ENCODE measurements at places on chromosomes 2 and 18.

- DNase-seq: no peak
Measured at GRCh38 chr2:26845021-26845420, 2.9 kb upstream of the DPYSL5 start.

DNA sequence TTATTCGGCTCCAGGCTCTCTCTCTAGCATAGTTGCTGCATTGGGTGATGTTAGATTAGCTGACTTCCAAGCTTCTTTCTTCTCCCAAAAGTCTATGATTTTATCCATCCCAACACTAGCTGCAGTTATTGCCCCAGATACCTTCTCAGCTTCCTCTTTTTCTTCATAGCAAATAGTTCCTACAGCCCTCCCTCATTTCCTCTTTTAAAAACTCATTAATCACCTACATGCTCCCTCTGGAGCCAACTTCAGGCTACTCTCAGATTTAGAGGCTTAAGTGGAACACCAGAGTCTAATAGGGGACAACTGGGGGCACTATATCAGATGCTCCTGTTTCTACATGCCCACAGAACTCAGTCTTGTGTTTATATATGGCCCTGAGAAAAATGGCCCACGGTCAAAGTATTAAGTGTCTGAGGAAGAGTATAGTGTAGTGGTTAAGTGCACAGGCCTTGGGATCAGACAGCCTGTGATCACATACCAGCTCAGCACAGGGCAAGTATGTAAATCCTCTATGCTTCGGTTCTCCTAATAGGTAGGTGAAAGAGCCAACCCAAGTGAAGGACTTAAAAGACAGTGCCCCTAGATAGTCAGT is 241.9 kb upstream of the SLC14A2 start:
- peak; percentile 23 for DNase-seq

- no peak for DNase-seq
Measured at GRCh38 chr2:39007875-39008504, 112.9 kb downstream of the SOS1 start.

GRCh38 chr2:232632904-232633412 is 446 bp upstream of the EFHD1 start:
- DNase-seq: peak; percentile 23

DNA sequence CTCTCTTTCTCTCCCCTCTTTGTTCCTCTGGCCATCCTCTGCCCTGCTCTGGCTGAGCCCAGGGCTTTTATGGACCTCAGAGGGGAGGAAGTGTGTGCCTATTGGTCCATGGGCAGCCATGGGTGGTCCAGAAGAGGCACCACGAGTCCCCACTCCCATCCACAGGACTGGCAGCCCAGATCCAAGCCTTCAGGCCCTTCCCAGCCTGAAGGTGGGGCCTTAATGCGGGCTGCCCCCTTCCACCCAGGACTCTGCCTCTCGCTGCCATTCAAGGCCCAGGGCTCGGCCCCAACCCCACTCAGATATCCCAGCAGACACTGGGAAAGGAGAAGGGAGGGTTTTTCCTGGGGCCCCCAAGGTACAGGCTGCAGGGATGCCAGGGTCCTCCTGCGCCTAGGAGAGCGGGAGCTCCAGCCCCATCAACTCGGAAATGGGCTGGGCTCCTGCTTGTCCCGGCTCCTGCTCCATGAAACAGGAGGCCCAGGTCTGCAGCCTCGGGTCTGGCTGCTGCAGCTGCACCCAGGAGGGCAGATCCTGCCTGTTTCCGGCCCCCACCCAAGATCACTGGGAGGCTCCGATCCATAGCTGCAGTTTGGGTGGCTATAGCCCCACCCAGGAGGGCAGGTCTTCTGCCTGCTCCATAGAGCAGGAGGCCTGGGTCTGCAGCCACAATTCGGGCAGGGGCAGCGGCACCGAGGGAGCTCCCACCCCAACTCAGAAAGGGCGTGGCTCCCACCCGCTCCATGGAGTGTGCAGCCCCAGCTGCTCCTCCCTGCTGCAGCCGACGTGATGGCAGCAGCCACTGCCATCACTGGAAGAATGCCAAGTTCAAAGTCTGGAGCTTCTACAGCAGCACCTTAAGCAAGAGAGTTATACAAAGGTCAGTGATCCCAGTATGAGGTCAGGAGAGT is 116.6 kb upstream of the RBBP8 start:
- no peak for DNase-seq

DNA sequence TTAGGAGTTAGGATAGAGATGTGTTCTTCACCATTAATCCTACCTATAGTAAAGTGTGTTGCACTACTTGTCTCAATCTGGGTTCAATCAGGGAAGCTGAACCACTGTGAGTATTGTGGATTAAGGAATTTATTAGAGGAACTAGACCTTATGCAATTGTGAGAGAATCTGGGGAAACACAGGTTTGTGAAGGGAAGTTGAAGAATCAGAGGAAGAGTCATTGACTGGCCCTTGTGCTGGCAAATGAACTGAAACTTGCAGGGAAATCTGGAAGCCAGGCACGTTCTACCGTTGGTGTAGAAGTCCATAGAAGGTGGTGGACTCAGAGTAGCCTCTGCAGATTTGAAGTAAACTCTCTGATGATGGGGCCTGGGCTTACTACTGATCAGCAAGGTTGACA is 44.7 kb upstream of the HK2 start:
- no peak for DNase-seq

- no peak for DNase-seq
Measured at GRCh38 chr2:36267194-36267593, 88.4 kb upstream of the CRIM1 start.

Data from B cell (primary cell).